ENCODE measurements at places on chromosomes 4 and X. TPM values are rescaled to one million over a fixed set of nuclear protein-coding genes. Genes with fewer than 3 reads are reported as not detected.

DNA sequence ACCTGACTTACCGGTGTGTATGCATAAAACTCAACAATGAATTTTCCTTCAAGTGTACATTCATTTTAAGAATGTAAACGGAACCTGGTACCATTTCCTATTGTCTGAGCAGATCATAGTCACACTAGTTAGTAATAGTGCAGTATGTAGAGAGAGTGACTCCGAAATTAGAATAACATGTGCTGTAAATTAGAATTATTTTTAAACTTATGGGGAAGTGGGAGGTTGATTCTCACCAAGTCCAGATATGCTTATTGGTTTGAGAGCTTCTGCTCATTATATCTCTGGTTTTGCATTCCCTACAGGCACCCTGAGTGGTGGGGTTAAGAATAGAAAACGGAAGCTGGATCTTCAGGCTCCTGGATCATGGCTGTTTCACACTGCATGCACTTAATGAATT, 39.6 kb downstream of the KLF3 start:
- DNase-seq: no peak

DNA sequence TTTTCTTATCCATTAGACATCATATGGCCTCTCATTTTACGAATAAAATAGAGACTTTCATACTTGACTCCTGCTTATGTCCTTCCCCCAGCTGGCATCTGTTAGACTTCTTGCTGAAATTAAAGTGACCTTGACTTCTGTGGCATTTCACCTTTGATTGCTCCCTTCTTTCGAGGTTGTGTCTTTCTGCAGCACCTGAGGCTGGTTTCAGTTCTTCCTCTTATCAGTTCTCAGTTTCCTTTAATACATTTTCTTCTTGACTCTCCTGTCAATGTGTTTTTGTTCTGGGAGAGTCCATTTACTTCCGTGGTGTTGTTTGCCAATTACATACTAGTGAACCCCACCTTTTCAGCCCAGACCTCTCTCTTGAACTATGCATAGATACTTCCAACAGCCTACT, 81.6 kb downstream of the RBPJ start:
- DNase-seq: no peak

DNA sequence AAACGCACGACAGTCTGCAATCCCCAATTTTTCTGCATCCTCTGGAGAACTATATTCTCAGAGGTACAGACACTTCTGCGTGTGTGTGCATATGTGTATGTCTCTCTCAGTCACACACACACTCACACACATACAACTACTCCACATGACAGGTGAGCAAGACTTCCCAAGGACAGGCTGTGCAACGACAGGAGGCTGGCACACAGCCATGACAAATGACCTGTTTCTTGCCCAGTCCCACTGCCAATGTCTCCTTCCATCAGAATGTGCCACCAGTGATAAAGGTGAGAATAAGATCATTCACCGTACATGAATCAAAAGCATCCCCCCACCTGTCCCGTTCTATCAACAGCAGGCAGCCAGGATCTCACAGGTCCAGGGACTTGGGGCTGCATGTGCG, 52.4 kb downstream of the PPP2R2C start:
- DNase-seq: no peak

GRCh38 chr4:179352221-179352620, 1910.0 kb upstream of the AGA start:
- DNase-seq: no peak

DNA sequence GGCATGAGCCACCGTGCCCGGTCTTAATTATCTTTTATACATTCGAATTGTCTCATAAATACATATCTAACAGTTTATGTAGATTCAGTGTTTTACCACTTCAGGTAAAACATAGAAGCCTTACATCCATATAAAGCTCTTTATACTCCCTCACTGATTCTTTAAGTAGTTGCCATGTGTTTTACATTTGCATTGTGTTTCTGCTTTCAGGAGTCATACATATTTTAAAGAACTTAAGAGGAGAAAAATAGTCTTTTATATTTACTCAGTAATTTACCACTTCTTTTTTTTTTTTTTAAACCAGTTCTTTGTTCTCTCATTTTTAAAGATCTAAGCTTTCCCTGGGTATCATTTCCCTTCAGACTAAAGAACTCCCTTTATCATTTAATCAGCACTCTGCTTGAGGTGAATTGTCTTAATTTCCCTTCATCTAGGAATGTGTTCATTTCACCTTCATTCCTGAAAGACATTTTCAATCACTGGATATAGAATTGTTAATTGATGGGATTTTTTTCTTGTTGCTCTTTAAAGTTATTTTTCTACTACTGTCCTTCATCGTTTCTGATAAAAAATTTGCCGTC, 324.3 kb upstream of the ZCCHC13 start:
- DNase-seq: no peak

DNA sequence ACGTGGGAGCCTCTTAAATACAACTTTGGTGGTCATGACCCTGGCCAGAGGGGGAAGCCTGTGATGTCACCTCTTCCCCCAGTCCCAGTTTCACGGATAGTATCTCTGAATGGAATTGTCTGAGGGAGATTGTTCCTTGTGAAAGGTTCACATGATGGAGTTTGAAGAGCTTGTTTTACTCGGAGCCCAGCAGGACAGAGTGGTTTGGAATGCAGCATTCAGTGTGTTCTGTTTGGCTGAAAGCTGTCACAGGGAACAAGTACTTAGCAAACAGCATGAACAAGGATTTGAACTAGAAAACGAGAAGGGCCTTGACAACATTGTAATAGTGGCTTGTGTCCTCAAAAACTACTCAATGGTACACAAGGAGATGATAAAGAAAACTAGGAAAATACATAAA, 133.9 kb upstream of the CXorf66 start:
- no peak for DNase-seq

Gene PRDM5
- 57.6 TPM for total RNA-seq

Gene TMEM35A
- 6.4 TPM for total RNA-seq

Gene XPNPEP2
- 2.1 TPM for total RNA-seq

Gene TMPRSS11F
- not detected for total RNA-seq
